ENCODE measurements at places on chromosomes 12 and 14. TPM values are rescaled to one million over a fixed set of nuclear protein-coding genes. Genes with fewer than 3 reads are reported as not detected.

Gene CMKLR1
- total RNA-seq, result 2.0 TPM

DNA sequence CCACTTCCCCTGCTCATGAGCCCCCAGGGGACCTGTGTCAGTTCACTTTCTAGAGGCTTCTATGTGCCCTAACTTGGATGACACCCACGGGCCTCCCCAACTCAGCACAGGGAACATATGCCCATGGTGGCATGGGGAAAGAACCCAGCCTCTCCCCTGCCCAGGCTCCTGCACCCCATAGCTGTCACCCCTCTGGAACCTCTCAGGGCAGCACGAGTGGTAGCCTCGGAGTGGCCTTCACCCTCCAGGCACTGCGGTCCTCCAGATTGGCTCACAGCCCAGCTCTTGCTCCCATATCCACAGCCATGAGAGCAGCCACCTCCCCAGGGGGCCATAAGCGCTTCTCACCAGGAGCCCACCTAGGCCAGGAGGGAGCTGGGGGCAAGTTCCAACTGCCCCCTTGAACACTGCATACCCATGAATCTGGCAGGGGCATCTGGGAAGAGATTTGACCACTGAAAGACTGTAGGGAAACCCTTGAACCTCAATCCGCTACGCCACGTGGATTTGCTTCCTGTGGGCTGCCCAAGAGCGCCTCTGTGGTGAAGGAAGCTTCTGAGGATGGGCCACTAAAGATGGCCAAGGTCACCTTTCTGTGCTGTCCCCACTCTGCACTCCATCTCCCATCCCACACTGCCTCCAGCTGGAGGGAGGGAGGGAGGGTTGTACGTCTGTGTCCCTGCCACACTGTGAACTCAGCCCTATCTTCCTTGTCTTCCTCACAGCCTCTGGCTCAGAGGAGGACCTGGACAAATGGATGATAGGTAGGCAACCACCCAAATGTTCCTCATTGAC is 11.9 kb downstream of the PLD4 start:
- DNase-seq, result no peak

DNA sequence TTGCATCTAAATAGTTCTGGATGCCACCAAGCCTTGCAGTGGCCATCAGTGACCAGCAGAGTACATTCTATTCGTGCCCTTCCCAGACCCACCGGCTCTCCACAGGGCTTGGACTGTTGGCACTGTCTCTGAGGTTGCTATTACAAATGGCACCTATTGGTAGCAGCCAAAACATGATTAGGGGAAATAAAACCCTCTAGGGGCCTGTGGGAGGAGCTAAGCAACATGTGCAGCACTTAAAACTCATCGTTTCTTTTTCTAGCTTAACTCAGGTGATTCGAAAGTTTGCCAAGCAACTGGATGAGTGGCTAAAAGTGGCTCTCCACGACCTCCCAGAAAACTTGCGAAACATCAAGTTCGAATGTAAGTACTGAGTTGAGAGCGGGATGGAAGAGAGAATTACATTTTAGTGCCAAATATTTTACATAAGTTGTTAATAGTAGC is 65.4 kb upstream of the RIC8B start:
- DNase-seq, result no peak

Gene LRRIQ1
- total RNA-seq, result not detected

Gene FLVCR2
- 6.3 TPM for total RNA-seq

GRCh38 chr12:5247144-5247543 is 184.8 kb upstream of the NTF3 start:
- no peak for DNase-seq

- no peak for DNase-seq
Observed at GRCh38 chr12:10130042-10130441, at the start of gene CLEC7A. Gene CLEC7A (minus strand): TSS chr12:10130199. CDS start chr12:10130082, 117 bp downstream.

- DNase-seq, result no peak
Observed at GRCh38 chr12:2374092-2374906, 321.5 kb downstream of the CACNA1C start.

Gene SIX1
- not detected for total RNA-seq

DNA sequence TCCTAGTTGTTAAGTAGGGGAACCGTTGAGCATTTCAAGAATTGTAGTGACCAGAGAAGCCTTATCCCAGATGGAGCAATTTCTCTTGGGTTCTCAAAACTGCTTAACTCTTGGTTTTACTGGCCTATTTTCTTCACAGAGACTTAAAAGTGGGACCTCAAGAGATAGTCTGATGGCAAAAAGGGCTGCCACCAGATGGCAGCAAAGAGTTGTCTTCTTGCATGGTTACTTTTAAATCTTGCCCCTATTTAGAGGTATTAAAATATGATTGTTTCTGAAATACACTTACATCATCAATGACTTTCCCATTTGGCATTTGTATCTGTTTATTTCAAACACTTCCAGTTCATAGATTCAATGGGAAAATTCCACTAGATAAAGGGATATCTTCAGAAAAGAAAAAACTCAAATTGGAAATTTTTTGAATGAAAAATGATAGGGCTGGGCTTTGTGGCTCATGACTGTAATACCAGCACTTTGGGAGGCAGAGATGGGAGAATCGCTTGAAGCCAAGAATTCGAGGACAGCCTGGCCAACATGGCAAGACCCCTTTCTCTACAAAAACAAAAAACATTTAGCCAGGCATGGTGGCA is 69.9 kb upstream of the CNTN1 start:
- DNase-seq, result peak; percentile 19

DNA sequence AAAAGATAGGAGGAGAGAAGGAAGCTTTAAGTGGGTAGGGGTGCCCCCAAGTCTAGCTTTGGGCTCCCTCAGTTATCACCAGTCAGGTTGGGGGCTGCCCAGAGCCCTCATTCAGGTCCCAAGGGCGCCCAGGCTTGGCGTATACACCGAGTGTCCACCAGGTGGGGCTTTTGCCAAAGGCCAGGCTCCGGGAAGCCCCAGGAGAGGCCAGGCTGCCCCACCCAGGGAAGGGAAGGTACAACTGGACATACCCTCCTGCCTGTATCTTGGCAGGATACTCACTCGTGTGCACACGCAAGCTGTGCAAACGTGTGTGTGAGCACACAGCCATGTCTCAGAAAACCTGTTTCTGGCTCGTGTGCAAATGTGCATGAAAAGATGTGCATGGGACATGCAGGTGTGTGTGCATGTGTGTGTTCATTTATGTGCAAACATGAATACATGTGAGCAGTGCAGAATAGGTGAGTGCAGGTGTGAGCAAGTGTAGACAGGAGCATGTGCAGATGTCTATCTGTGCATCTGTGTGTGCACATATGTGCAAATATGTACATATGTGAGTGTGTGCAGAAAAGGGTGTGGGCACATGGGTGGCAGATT is 103.9 kb upstream of the MYL2 start:
- DNase-seq, result peak; percentile 34

DNA sequence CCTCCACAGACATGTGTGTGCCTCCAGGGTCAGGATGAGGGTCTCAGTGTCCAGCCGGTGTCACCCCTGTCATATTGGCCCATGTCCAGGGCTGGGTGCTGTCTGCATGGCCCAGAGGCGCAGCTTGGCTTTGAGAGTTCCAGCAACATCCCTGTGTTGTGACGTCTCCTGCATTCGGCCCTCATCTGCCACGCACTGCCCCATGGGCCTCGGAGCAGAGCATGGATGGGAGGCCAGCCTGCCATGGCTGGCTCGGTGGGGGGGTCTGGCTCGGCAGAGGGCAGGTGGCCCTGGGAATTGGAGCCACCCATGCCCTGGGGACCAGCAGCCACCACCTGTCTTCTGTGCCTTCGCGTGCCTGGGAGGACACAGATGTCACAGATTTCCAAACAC is 10.8 kb upstream of the TEX22 start:
- DNase-seq, result no peak

Gene SLCO1A2
- not detected for total RNA-seq

Gene VWF
- total RNA-seq, result 0.34 TPM

Gene EMC9
- total RNA-seq, result 9.0 TPM

- no peak for DNase-seq
Observed at GRCh38 chr12:53166837-53167236, 13.7 kb upstream of the ZNF740 start.

DNA sequence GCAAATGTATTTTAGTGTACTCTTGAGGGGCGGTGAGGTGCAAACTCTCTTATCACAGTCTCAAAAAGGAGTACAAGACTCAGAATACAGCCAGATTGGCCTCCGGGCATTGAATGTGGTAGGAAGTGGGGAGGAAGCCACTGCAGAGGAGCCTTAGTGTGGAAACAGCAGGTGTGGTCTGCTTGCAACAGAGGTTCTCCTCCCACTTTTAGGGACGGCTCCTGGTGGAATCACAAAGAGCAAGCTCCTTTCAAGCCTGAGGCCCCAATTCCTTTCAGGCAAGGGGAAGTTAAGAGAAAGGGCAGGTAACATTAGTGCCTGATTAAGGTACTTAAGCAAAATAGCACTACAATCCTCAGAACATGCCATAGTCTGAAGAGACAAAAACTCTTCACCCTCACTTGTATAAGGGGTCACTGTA is 23.7 kb upstream of the SLC2A3 start:
- DNase-seq, result peak; percentile 38

DNA sequence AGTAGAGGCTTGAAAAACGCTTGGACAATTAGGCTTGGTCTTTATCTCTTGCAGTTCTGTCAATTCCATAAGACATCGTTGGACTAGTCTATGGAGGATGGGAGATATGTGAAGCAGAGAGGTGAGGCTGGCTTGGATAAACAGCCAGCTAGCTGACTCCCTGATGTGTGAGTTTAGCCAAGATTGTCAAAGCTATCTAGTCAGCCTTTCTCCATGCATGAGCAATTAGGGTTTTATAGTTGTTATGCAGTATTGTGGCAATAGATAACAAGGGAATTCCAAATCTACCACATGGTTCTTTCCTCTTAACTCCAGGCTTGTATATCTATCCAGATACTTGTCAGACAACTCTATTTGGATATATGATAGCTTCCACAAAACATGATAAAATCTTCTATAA is 153.6 kb upstream of the NRXN3 start:
- no peak for DNase-seq

Gene PRIMA1
- total RNA-seq, result not detected

Gene FOXA1
- total RNA-seq, result not detected

DNA sequence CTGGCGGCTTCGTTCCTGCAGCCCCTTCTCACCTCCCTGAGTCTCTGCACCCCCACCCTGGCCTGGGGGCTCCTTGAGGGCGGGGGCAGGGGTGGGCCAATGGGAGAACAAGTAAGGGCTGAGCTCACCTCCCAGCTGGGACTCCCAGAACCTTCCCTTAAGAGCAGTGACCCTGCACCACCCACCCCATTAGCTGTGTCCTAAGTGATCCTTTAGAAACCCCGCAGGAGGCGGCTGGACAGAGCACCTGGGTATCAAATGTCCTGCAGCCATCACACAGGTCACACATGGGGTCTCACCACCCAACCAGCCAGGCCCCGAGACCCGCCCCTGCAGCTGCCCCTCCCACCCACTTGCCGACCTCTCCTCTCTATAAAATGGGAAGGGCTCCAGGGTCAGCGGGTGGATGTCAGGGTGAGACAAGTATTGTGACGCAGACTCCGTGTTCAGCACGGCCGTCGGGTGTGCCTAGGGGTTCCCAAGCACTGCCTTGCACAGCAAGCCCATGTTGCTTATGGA is 151.2 kb upstream of the C14orf180 start:
- no peak for DNase-seq

GRCh38 chr12:3496957-3497356 is 6.0 kb downstream of the PRMT8 start:
- no peak for DNase-seq

Gene ADAM21
- not detected for total RNA-seq

Gene ASB2
- 0.32 TPM for total RNA-seq

GRCh38 chr14:37985826-37986470 is 221.8 kb upstream of the SSTR1 start:
- DNase-seq, result peak; percentile 61

GRCh38 chr14:95098984-95099599 is 58.2 kb downstream of the DICER1 start:
- peak; percentile 30 for DNase-seq

Gene MANSC4
- total RNA-seq, result not detected

DNA sequence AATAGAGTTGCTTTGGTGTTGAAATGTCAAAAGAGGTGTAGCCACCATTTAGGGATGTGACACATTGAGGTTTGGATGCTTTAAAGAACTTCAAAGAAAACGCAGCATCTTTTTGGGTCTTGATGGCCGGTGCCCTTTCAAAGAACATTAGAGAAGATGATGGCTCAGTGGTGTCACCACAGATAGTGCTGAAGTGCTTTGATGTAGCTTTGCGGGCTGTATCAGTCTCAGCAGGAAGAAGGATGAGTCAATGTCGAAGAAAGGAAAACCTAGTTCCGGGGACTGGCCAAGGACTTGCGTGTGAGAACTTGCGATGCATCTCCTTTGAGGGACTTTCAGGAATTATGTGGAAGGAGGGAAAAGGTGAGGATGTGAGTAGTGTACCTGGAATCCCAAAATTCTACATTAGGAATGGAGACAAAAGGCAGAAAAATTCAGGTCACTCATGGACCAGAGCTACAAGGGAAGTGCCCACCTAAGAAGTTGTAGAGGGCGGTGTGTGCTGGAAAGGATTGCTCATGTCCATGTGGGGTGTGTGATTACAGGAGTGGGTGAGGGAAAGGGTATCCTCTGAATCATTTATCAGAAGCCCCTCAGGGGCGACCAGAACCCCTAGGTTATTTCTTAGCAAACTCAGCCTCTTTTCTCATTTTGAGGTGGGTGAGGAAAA is 39.7 kb upstream of the GZMB start:
- DNase-seq, result peak; percentile 52

Gene ANKRD13A
- 67.0 TPM for total RNA-seq
